Spleen (tissue), 13 donors: ENCODE measurements at places on chromosomes 6 and 20. TPM values are rescaled to one million over a fixed set of nuclear protein-coding genes. Genes with fewer than 3 reads are reported as not detected.

Gene DEFB124
- polyA plus RNA-seq, result not detected

Gene C6orf62
- polyA plus RNA-seq, result 75.5 TPM

Gene PPIL6
- polyA plus RNA-seq, result 0.13 TPM

Gene CLDN20
- polyA plus RNA-seq, result not detected

Gene DACT2
- 0.09 TPM for polyA plus RNA-seq

Gene TMEM244
- polyA plus RNA-seq, result not detected

- DNase-seq, result no peak
Measured at GRCh38 chr6:87494761-87495422, 22.1 kb downstream of the SLC35A1 start.

GRCh38 chr6:19849755-19850154, 12.6 kb downstream of the ID4 start:
- DNase-seq, result no peak

GRCh38 chr6:170135461-170135820, 155.4 kb downstream of the DLL1 start:
- peak; percentile 64 for DNase-seq

GRCh38 chr6:112180095-112180820, 74.1 kb downstream of the LAMA4 start:
- DNase-seq, result no peak

GRCh38 chr6:138538390-138539031, 39.2 kb upstream of the NHSL1 start:
- DNase-seq, result no peak

DNA sequence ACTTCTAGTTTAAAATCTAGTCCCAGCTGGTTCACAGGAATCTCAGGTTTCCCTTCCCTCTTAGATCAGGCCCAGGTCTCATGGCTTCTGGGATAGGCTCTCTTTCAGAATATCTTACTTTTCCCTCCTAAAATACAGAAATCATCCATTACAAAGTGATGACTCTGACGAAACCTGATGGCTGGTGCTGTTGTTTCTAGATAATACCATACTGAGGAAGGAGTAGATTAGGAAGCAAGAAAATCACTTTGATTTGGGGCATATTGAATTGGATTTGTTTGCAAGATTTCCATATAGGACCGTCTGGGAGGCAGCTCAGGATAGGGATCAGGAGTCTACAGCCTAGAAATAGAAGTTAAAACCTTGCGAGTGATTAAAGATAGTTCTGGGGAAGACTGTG, 3.6 kb downstream of the ZKSCAN3 start:
- no peak for DNase-seq

GRCh38 chr20:58627212-58628072, 23.6 kb upstream of the STX16 start:
- DNase-seq, result no peak

- no peak for DNase-seq
Measured at GRCh38 chr20:7503501-7503900, 436.8 kb downstream of the HAO1 start.

DNA sequence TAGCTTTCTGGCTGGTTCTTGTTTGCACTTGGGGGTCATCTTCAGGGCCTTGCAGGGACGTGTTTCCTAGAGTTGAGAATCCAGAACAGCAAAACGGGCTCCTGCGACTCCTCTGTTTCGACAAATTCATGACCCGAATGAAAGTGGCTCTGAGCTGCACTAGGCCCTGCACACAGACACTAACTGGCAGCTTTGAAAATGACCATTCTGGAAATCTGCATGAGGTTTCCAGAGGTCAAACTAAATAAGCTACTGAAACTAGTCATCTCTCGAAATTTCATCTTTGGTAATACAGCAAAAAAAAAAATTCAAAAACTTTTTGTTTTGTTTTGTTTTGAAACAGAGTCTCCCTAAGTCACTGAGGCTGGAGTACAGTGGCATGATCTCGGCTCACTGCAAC, 15.5 kb upstream of the BMP7 start:
- DNase-seq, result no peak

- DNase-seq, result no peak
Measured at GRCh38 chr20:21029341-21029740, 76.8 kb downstream of the LINC00237 start.

DNA sequence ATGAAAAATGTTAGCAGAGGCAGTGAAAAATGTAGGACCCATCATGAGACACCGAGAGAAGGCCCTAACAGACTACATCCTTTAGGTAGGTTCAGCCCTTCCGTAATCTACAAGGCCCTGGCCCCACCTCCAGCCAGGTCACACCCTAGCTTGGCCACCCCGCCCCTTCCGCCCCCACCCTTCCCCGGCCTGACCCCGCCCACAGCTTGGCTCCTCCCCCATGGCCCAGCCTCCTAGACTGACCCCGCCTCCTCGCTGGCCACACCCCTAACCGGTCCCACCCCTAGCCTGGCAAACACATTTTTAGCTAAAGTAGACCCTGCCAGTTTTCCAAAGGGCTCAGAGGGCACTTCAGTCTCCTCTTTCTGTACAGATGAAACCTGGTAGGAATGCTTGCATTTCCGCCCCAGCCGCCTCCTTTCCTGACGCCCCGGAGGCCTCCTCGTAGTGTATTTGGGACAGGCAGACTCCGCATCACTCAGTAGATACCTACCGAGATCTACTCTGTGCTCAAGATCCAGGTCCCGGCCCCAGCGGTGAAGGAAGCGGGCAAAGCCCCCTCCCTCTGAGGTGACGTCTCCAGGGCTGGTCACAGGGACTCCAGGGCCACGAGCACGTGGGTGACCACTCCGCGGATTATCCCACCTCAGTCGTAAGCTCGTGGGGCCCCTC, 443.5 kb downstream of the PREX1 start:
- DNase-seq, result no peak

DNA sequence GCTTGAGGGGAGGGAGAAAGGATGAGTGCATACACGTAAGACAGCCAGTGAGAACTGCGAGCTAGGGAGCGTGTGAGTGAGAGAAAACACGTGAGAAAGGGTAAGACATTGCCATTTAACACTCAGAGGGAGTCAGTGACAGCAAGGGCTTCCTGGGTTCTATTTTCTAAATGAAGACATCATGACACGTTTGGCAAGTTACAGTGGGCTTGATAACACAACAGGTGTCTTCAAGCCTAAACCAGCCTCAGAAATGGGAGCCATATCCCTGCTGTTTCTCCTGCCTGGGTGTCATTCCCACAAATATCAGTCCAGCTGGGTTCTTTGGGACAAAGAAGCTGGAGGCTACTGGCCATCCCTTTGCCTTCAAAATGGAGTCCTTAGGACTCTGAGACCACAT, 16.9 kb upstream of the MOCS1 start:
- DNase-seq, result no peak
